ENCODE measurements at places on chromosomes 11 and 22.
A peak's percentile ranks its signal among the peaks of the same experiment; 100 is the strongest.

- peak; percentile 27 for DNase-seq
These were observed 310.8 kb upstream of the PITPNB start for GRCh38 chr22:28229566-28230485.

GRCh38 chr11:56950510-56950909 lies 38.2 kb upstream of the OR5AK2 start:
- peak; percentile 3 for DNase-seq

- no peak for DNase-seq
These were observed 462.4 kb upstream of the LRRC4C start for GRCh38 chr11:41921746-41922390.

- DNase-seq: no peak
These were observed 2.6 kb downstream of the ESAM start for GRCh38 chr11:124759266-124760204.

- no peak for DNase-seq
These were observed 1.5 kb downstream of the ZNRF3 start for GRCh38 chr22:28884747-28885350.

GRCh38 chr11:99327527-99327926 lies 306.8 kb downstream of the CNTN5 start:
- DNase-seq: no peak

GRCh38 chr11:67252831-67253239 lies 13.4 kb upstream of the GRK2 start:
- DNase-seq: no peak

- no peak for DNase-seq
These were observed 320.8 kb downstream of the BLID start for GRCh38 chr11:121795174-121795573.

- DNase-seq: no peak
These were observed 77.2 kb upstream of the ZBED5 start for GRCh38 chr11:10935015-10935559.

- DNase-seq: no peak
These were observed 80.3 kb downstream of the CADM1 start for GRCh38 chr11:115423728-115424459.

GRCh38 chr22:41140365-41140957 lies 48.1 kb downstream of the EP300 start:
- no peak for DNase-seq

- no peak for DNase-seq
These were observed 127.4 kb downstream of the LARGE1 start for GRCh38 chr22:33792832-33793231.

DNA sequence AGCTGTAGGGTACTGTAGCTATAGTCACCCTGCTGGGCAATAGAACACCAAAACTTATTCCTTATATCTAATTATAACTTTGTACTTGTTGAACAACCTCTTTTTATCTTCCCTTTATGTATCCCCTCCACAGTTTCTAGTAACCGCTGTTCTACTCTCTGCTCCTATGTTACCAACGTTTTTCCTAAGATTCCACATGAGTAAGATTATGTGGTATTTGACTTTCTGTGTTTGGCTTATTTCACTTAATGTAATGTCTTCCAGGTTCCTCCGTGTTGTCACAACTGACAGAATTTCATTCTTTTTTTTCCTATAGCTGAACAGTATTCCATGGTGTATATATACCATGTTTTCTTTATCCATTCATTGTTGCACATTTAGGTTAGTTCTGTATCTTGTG lies 258.4 kb downstream of the DYNC2H1 start:
- DNase-seq: no peak

GRCh38 chr11:118263695-118264568 lies at the start of gene MPZL2:
Gene MPZL2 (minus strand): TSS chr11:118264297. CDS start chr11:118264153, 144 bp downstream.
- DNase-seq: no peak

DNA sequence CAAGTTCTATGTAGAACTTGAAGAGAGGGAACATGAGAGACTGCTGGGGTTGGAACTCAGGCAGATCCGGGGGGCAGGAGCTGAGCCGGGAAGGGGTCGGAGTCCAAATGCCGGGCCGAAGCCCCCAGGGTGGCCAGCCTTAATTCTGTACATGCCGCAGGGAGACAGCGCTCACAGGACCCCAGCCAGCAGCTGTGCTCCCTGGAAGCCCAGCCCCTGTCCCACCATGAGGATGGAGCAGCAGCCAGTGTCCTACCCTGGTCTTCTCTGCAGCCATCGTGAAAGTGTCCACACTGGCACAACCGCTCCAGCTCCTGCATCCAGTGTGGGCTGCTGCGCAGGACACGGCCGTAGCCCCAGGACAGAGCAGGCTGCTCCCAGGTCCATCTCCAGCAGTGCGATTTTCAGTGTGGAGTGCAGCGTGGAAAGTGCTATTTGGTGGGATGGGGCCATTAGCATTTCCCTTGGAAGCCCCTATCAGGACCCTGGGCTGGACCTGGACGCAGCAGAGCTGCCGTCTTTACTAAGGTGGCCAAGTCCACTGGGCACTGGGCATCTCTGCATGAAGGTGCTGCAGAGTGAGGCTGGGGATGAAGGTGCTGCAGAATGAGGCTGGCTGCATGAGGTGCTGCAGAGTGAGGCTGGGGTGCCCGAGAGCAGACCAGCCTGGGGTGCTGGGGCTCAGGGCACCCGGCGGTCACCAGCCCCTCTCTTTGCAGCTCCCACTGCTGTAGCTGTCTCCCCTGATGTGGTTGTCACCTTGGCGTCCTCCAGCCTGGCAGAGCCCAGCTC lies 737.4 kb downstream of the BRD1 start:
- no peak for DNase-seq

GRCh38 chr11:11964774-11965150 lies 43.7 kb downstream of the DKK3 start:
- DNase-seq: no peak

DNA sequence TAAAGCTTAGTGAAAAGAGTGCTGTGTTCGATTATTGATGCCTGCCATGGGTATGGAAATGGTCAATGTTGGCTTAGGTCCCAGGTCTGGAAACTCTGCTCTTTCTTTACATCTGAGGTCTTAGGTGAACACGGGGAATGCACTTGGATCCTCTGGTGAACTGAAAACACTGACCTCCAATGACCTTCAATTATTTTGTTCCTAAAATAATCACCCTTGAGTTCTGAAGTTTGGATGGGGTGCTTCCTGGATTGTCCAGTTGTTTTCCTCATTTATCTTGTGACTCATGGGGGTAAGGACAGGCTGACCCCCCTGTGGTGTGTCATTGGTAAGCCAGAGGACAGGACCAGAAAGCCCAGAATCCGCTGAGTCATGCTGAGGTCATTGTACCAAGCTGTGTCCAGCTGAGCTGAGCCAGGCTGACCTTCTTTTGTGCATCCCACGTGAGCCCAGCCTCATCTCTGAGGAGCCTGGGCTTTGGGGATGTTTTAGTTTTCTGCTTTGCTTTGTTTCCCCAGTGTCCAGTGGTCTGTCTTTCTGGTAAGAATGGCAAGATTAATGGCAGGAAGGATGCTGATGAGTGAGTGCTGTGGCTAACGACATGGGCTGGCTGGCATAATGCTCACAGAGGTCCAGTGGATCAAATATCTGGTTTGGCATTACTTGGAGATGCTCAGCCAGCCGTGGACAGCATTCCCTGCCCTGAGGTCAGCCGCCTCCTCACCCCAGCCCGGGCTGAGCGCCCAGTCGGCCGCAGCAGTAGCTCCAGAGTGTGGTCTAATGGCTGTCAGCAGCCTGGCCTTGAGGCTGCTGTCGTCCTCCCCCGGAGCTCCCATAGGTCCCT lies 35.6 kb downstream of the AMPD3 start:
- DNase-seq: peak; percentile 99

DNA sequence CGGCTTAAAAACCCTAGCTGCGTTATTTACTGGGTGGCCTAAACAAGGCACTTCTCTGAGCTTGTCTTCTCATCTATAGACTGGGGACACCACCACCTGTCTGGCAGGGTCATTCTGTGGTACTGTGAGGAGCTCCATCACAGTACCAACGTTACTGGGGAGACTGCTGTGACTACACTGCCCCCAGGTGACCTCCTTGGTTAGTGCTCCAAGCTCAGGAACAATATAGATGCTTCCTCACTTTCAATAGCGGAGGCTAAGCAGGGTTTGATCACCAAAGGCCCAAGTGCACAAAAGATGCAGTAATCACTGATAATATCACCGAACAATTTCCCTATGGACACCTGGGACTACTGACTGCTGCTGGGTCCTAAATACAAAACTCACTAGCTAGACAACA lies 18.8 kb downstream of the PRPF19 start:
- peak; percentile 53 for DNase-seq

GRCh38 chr11:85620256-85620655 lies 6.9 kb downstream of the DLG2 start:
- no peak for DNase-seq

DNA sequence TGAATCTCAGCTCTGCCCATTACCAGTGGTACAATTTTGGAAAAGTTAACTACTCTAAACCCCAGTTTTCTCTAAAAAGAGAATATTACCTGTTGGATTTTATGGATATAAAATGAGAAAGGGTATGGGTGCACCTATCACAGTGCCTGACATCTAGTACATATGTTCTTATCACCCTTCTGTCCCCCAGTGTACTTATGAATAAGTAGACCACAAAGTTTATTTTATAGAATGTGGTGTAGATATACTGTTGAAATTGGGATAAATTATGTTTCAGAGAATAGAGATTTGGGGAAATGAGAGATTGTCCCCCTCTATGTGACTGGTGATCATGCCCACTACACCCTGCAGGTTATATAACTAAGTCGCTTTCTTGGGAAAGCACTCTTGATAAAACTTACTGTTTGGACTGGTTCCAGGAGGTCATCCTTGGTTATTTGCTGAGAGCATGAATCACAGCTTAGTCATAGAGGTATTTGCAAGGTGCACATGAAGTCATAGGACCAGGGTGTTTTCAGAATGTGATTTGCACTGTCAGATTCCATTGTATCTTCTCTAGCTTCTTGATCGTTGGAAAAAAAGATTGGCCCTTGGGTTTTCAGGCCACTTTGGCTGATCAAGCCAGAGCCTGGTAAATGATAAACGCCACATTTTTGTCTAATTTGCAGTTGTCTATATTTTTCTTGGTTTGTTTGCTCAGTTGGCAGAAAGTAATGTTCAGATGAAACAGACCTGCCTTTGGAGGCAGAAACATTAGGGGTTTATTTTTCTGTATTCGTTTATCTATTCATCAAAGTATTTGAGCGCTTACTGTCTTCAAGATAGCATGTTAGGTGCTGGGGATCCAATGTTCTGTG lies 21.3 kb downstream of the STX3 start:
- DNase-seq: peak; percentile 17

DNA sequence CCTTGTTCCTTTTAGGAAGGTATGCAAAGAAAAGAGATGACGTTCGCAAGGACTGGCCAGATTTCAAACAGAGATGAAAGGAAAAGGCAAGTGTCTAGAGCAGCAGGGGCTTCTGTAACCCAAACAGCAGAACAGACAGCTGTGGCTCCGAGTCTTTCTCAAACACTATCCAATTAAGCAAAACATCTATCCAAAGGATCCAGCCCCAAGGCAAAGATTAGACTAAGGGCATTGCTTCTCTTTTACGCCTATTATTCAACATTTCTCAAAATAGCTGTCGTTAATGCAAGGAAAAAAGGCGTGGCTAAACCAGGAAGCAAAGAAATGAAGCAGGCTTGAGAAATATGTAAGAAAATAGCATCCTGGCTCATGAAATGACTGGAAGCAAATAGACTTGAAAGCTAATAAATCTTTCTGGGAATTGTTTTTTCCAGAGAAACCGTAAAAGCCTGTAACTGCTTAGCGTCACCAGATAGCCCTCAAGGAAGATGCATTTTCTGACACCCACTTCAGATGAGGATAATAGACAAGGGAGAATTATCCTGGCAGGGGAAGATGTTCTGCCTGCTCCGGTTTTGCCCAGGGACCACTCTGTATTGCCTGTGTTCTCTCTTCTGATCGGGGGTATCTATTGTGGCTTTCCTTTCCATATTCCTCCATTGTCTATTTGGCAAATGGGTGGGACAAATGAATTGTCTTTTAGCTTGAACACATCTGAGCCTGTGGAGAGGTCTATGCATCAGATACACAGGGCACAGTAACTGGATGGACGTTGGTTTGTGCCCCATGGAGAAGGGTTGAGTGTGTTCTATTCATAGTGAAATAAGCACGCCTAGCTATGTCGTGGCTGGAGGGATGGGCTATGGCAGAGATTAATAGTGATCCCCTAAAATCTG lies 20.2 kb downstream of the C11orf96 start:
- DNase-seq: no peak

DNA sequence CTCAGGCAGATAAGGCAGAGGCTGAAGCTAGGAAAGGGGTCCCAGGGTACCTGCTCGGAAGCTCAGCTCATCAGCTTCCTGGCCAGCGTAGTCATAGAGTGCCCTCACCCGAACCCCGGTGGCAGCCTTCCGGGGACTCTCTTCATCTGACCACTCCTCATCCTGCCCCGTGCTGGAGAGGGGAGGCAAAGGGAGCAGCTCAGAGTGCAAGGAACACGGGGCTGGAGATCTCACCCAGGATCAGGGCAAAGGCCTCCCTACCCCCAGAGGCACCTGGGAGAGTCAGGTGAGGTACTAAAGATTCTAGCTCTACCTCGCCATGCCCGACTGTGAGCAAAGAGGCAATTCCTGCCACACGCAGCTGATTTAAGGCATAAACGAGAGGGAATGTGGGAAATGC lies 1.6 kb upstream of the ARFGAP2 start:
- no peak for DNase-seq
